ENCODE measurements at places on chromosomes 12 and 14.

DNA sequence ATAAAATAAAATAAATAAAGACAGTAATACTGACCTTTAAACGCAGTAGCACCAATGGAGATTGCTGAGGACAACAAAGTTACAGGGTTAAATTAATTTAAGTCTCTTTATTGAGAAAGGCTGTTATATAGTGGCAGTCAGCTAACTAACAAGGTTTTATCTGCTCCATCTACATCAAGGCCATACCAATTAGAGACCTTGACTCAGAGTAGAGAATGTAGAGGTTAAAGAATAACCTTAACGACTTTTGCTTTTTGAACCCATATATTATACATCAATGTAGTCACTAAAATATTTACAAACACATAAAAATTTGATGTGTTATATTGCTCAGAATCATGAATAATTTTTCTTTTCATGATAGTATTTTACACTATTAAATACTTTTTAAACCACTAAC is 21.6 kb downstream of the OSBPL8 start:
- DNase-seq, result no peak

GRCh38 chr12:16323638-16324037 is 23.8 kb upstream of the MGST1 start:
- no peak for DNase-seq

DNA sequence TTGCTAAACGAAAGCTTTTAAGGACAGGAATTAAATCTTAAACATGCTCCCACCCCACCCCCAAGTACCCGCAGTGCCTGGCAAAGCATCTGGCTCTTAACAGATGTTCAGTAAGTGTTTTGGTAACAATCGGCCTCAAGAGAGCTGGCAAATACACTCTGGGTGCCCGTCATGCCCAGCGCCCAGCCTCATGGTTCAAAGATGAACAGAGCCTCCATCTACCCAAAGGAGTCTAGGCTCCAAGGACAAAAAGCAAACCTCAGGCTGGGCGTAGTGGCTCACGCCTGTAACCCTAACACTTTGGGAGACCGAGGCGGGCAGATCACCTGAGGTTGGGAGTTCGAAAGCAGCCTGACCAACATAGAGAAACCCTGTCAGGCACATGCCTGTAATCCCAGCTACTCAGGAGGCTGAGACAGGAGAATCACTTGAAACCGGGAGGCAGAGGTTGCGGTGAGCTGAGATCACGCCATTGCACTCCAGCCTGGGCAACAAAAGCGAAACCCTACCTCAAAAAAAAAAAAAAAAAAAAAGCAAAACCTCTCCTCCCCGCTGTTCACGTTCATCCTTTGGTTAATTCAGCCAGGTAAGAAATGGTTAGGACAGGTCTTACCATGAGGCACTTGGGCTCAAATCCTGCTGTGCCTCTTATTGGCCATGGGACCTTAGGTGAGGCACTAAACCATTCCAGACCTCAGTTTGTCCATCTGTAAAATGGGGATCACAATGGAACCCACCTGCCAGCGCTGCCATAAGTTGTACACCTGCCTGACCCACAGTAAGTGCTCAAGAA is 151.3 kb downstream of the BCL11B start:
- no peak for DNase-seq

GRCh38 chr12:56522411-56523193 is 982 bp downstream of the RBMS2 start:
- no peak for DNase-seq

DNA sequence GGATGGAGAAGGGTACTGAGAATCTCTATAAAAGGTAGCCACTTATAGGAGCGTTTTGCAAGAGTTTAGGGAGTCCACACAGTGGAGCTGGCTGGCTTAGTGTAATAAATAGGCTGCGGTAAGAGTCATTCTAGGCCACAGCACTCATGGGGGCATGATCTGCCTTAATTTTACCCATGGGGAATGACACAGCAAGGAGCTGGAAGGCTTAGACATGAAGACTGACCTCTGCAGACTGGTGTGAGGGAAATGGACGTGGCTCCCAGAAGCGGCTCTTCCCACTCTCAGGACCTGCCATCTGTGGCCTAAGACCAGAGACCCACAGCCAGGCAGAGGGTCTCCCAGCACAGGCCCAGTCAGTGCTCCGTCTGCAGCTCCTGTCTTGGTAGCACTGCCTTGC is 173.3 kb downstream of the PPM1H start:
- no peak for DNase-seq

GRCh38 chr12:111664499-111664898 is 21.3 kb downstream of the BRAP start:
- DNase-seq, result no peak

GRCh38 chr12:121697093-121697698 is 15.4 kb upstream of the TMEM120B start:
- peak; percentile 62 for DNase-seq
